ENCODE measurements at places on chromosomes 11 and 22.

- DNase-seq, result no peak
Measured at GRCh38 chr22:23722724-23723123, 28.2 kb downstream of the ZNF70 start.

DNA sequence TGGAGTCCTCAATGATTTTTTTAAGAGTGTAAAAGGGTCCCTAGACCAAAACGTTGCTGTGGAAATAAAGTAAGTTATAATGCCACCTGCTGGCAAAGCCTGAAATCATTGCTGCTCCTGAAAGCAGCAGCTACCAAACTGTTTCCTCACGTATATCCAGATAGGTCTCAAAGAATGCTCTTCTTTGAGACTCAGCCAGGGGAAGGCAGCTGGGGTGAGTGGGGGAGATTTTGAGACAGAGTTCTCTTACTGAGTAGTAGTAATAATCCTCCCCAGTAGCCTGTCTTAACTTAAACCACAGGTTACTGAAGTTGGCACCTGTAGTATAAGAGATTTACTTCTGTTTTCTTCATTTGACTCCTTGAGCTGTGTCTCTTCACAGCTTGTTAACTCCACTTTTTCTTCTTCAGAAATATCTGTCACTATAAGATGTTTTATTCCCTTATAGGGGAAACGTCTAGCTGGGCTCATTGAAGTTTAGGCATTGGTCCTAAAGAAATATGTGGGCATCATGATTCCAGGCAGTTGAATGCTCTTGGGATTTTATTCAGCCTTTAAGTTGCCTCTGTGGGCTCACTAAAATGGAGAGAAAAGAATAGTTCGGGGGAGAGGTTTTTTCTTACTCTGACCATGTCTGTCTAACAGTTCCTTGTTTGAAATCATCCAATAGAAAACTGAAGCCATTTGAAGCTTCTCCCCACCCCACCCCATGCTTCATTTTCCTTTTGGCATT lies 77.9 kb downstream of the BTBD10 start:
- DNase-seq, result peak; percentile 25

GRCh38 chr22:30990690-30991089 lies 21.6 kb downstream of the TUG1 start:
- DNase-seq, result no peak

DNA sequence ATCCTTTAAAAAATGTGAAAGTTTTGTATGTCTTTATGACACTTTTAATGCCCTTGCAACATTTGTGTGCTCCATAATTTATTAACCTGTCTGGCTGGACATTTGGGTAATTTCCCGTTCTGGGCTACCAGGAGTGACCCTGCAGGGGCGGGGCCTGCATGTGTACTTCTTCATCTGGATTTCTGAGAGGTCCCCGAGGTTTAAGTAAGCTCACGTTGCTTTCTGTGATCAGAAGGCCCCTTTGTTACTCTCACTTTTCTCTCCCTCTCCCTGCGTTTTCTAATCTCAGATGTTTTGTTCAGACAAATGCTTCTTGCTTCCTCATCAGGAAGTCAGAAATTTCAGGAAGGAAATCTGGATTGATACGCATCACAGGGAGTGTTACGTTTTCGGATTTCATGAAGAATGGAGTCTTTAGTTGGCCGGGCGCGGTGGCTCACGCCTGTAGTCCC lies 78.9 kb upstream of the CRYBB3 start:
- DNase-seq, result no peak

DNA sequence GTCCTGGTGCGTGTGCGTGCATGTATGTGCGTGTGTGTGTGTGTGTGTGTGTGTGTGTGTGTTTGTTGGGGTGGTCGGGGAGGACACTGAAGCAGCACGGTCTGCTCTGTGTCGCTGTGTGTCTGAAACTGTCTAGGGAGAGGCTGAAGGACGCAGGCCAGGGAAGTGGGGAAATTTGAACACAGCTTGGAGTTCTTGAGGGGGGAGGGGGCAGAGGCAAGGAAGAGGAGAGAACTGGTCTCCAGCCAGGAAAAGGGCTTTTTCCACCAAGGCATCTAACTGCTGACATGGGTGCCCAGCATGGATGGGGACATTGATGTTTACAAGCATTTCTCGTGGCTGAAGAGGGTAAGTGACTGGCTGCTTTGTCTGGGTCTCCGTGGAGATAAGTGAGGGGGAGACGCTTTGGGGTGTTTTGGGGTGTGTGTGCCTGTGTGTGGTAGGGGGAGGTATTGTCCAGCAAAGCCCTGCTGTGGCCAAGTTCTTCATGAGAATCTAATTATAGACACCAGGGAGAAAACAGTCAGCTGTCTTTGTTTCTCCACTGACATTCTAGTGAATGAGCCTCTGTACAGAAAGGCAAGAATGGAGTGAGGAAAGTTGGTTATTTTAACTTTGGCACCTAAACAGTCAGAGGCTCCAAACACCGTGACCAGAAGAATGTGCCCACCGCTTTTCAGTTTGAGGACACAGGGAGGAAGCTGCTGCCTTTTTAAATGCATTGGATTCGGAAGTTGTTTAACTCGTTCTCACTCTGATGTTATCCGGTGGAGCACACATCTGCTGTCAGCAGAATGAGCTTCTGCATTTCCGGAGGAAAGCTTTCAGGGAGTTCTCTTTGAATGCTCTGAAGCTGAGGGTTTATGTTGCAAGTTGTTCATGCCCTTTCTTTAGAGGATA lies 63.7 kb downstream of the PPFIBP2 start:
- DNase-seq, result no peak

DNA sequence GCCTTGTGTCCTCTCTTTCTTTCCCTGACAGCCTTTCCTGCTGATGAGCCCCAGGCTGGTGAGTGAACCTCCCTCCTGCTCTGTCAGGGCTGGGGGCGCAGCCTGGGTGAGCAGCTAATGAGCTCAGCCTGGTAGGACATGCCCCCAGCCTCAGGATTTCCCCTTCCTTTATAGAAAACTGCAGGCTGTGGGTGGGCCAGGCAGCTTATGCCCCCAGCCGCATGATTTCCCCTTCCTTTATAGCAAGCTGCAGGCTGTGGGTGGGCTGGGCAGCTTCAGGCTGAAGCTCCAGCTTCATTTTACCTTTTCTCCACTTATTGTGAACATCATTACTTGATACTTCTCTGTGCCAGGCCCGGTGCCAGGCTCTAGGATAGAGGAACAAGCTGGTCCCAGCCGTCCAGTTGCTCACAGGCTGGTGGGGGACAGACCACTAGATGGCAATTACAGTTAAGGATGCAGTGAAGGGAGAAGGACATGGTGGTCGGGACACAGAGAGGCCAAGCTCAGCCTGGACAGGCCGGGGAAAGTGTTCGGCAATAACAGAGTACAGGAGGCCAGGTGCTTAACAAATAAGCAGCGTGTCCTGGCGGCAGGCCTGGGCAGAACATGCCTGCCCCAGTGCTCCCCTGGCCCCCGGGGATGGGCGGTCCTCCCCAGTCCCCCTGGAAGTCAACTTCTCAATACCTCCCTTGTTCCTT lies 5.3 kb downstream of the LGALS12 start:
- no peak for DNase-seq

- no peak for DNase-seq
Measured at GRCh38 chr11:123449436-123449835, 19.4 kb downstream of the GRAMD1B start.

DNA sequence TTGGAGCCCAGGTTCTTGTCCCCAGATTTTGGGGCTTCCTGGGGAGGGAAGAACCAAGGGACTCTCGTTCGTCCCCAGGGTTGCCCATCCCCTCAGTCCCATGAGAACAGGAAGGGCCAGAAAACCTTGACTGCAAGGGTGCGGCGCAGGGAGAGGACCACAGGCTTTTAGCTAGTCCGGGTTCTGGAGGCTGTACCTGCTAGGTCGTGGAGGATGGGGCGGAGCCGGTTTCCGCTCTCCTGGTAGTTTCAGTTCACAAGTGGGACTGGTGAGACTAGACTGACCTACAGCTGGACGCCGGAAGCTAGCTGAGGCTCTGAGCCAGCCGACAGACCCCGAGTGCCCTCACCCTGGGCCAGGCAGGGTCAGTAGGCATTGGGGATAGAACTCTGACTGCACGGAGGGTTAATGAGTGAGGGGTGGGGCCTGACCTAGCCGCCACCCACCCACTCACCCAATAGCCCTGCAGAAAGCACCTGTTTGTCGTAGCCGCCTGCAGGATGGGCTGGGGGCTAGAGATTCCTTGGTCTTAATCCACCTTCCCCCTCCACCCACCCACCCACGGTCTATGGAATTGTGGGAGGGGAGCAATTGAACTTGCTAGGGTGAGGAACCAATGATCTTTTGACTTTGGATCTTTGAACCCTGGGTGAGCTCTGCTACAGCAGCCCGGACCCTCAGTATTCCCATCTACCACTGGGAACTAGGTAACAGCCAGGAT lies 1.5 kb downstream of the MAFF start:
- no peak for DNase-seq

GRCh38 chr22:18110194-18110953 lies at the start of gene TUBA8:
TUBA8 (plus strand) TSS chr22:18110809; CDS start chr22:18110866, 57 bp downstream.
- DNase-seq, result peak; percentile 71

DNA sequence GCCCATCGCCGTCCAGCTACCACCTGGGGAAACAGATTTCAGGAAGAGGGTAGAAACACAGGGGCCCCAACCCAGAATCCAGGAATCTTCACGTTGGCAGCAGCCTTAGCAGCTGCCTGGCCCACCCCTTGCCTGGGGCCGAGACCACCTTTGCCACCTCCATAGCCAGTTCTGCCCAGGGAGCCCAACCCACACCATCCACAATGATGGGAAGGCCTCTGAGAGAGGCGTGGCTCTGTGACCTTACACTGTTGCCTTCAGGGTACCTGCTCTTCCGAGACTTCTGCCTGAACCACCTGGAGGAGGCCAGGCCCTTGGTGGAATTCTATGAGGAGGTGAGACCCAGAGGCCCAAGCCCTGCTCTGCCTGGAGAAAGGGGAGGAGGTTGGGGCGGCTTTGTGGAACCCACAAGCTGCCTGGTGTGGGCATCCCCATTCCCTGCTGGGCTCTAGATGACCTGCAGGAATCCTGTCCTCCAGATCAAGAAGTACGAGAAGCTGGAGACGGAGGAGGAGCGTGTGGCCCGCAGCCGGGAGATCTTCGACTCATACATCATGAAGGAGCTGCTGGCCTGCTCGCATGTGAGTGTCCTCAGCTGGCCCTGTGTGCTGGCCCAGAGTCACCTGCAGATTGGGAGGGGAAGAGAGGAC lies 10.0 kb upstream of the ANKRD13D start:
- DNase-seq, result no peak

GRCh38 chr11:61747192-61747966 lies 5.1 kb upstream of the MYRF start:
- DNase-seq, result peak; percentile 28

DNA sequence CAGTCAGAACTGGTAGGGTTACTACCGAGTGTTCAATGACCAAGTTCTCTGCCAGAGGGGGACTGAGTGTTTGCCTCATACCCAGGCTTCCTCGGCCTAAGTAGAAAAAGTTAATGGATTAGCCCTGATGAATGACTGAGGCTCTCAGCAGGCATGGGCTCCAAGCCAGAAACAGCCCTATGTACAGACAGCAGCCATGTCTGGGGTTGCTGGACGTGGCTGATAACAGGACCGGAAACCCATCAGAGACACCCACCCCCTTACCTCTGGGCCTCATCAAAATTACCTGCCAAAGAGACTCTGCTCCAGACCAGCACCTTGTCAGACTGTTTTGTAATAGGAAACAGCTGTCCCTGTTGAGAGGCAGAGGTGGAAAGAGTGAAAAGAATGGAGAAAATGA lies 351.4 kb downstream of the ETS1 start:
- no peak for DNase-seq

- no peak for DNase-seq
Measured at GRCh38 chr11:69122630-69123431, 32.9 kb upstream of the SMIM38 start.

- no peak for DNase-seq
Measured at GRCh38 chr11:84430661-84431060, 1144.5 kb upstream of the CCDC90B start.

DNA sequence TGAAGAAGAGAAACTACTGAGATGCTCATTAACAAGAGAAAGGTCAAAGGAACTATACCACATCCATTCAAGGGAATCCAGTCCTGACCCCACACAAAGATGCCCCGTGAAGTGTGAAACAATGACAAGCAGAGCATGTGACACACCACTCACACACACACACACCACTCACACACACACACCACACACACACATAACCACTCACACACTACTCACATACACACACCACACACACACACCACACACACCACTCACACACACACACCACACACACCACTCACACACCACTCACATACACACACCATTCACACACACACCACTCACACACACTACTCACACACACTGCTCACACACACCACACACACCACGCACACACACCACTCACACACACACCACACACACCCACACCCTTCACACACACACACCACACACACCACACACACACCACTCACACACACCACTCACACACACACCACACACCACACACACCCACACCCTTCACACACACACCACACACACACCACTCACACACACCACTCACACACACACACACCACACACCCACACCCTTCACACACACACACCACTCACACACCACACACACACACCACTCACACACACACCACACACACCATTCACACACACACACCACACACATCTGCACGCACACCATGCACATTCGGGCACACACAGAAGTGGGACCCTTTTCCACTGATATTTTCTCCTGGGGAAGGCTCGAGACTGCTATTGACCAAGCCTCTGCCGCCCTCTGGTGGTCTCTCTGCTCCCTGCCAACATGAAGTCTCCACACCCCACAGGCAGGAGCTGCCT lies 32.0 kb upstream of the COMT start:
- DNase-seq, result peak; percentile 60

- DNase-seq, result no peak
Measured at GRCh38 chr11:68649851-68650555, 34.3 kb upstream of the GAL start.

- DNase-seq, result no peak
Measured at GRCh38 chr11:59189986-59190385, 18.1 kb downstream of the DTX4 start.

DNA sequence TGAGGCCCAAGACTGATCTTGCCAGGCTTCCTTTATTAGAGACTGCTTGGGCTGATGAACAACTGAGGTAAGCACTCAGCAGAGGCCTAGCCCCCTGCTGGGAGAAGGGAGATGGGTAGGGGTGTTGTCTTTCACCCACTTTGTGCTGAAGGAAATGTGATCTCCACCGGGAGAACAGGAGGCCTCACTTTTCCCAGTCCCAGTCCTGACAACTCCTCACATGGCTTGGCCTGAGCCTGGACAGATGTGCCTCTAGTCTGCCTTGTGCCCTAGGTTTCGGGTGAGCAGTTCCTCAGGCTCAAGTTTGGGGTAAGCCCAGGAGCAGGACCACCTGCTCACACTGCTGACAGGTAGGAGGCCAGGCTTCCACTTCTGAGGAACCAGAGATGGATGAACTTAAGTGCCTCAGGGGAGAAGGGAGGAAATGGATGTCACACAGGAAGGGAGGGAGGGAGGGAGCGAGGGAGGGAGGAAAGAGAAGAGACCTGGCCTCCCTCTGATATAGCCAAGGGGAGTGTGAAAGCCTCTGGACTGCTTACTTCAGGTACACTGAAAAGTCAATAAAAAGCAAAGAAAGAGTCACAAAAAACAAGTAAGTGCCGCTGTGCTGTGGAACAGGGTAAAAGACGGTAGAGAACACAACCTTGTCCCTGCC lies 8.1 kb downstream of the CLPB start:
- no peak for DNase-seq

All from NCI-H1092 treated with DMSO at 0.1 percent for 48 hours (cell line).